ENCODE measurements at places on chromosomes 1 and 21. TPM values are rescaled to one million over a fixed set of nuclear protein-coding genes. Genes with fewer than 3 reads are reported as not detected.

The IFI44L gene
- total RNA-seq, result 0.13 TPM

The PGLYRP3 gene
- 4.6 TPM for total RNA-seq

The SLC16A4 gene
- total RNA-seq, result 34.2 TPM

The CSF1 gene
- total RNA-seq, result 1.3 TPM

GRCh38 chr1:198903203-198903602, 264.4 kb downstream of the PTPRC start:
- peak; percentile 40 for DNase-seq

GRCh38 chr1:113279776-113280391, 110.4 kb upstream of the MAGI3 start:
- peak; percentile 49 for DNase-seq

DNA sequence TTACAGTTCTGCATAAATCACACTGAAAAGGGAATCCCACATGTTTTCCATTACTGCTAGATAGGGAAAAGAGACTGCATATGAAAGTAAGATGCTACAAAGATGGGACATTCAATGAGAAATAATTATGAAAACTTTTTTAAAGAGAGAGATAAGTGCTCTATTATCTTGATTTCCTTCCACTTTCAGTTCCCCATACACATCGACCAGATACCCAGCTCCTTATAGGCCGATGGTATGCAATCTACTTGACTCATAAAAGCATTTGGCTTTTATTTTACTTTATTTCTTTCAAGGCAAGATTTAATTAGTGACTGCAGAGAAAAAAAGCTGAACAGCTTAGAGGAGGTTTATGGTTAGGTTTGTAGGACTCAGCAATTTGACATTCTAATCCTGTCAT, 13.1 kb downstream of the BRINP2 start:
- DNase-seq, result no peak

DNA sequence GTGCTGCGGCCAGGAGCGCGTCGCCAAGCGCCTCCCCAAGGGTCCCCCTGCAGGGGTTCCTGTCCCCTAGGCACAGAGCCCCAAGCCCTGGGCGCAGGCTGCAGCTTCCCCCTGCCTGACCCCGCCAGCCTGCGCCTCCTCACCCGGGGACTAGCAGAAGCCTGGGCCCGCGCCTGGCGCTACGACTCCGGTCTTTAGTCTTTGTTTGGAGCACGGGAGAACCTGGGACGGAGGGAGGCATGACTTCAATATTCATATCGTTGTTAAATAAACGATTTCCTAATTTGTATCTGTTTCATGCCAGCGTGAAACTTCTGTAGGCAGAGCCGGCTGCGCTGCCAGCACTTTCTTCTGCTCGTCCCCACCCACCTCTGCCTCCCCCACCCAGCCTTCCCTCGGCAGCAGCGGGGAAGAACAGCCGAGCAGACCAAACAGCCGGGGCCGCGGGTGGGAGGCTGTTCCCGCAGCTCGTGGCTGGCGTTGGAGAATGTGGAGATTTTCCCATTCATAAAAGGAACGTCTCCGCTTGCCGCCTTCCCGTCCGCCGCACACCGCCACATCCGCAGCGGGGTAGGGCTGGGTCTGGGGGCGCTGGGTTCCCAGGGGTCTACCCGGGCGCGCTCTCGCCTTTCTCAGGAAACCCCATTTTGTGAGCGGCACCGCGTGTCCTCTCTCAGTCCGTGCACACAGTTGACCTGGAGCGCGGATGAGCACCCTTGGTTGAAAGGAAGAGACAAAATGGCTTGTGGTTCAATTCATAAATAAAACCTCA, 777 bp upstream of the TRIM67 start:
- DNase-seq, result no peak

GRCh38 chr1:176989023-176989422, 175.5 kb downstream of the ASTN1 start:
- peak; percentile 93 for DNase-seq

- no peak for DNase-seq
Observed at GRCh38 chr1:117832453-117832852, 97.0 kb downstream of the GDAP2 start.

DNA sequence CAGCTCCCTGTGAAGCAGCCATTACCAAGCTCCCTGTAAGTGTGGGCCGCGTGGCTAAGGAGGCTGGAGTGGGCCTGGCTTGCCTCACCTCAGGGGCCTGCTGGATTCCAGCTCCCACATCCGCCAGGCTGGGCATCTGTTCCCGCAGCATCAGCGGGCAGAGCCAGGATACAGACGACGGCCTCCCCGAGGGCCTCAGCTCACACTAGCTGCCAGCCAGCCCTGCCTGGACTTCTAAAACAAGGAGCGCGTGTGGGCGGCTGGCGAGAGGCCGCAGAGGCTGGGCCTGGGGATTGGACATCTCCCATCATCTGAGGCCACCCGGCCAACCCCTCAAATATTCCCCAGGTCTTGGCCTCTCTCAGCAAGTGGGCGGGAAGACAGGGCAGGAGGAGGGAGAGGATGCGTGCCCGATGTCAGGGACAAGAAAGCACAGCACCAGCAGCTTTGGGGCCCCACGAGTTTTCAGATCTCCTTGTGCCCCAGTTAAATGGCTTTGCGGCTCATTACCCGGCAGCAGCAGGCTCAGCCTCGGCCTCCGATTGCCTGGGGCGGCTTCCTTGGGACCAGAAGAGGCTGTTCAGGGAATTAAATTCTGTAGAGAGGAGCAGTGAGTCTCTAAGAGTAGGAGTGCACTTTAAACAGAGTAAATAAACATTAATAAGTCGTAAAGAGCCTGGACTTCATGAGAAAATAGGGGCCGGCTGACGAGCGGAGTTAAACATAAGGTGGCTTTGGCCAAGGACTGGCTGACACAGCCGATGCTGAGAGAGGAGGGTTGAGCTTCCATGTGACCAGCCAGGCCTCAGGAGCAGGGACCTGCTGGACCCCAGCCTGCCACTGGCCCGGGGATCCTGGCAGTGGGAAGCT, 208.9 kb upstream of the C1orf174 start:
- DNase-seq, result no peak

DNA sequence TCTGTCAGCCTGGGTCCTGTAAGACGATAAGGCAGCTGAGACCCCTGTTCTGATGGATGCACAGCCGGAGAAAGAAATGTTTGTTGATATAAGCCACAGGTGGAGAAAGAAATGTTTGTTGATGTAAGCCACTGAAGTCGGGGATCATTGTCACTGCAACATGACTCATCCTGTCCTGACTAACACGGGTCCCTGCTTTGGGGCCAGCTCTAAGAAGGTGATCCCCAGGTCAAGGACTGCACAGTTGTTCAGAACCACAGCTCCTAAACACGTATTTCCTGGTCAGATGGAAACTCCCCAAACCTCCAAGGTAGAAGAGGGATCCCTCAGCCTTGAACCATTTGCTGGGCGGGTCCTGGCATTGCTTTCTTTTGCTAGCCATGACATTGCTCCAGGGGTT, 86.4 kb upstream of the IGSF21 start:
- DNase-seq, result no peak

DNA sequence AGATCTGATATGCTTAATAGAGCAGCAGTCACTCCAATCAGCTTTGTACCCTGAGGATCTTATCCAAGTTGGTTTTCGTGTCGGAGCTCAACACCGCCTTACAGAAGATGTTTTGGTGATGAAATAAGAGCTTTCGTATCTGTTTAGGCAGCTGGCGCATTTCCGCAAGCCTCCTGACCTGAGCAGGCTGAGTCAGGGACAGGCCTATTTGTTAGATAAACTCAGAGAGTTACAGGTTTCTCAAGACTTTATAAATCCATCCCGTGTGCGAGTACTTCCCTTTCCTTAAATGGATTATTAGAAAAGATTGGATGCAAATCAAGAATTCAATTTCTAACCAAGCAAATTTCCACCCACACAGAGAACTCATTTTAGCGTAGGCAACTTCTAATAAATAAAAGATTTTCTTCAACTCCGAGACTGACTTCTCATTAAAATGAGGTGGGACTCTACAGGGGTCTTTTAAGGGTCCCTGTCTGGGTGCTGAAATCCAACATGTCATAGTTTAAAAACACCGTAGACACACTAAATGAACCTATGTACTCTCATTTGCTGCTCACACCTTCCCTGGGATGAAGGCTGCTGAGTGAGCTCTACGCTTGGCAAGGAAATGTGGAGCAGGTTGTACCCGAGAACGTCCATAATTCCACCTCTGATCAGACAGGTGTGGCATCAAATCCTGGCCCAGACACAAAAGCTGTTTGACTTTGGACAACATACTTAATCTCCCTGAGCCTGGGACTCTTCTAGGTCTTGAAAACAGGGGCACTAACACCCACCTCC, 106.9 kb upstream of the F3 start:
- peak; percentile 99 for DNase-seq
